ENCODE measurements at places on chromosomes 3 and 15.

DNA sequence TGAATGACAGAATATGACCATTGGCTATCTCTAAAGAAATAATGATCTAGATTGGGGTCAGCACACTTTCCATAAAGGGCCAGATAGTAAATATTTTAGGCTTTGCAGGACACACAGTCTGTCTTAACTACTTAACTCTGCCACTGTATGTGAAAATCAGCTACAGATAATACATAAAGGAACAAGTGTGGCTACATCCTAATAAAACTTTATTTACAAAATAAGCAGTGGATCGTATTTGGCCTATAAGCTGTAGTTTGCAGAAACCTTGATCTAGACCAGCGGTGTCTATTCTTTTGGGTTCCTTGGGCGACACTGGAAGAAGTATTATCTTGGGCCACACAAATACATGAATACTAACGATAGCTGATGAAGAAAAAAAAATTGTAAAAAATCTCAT, 27.6 kb downstream of the GSK3B start:
- no peak for DNase-seq

DNA sequence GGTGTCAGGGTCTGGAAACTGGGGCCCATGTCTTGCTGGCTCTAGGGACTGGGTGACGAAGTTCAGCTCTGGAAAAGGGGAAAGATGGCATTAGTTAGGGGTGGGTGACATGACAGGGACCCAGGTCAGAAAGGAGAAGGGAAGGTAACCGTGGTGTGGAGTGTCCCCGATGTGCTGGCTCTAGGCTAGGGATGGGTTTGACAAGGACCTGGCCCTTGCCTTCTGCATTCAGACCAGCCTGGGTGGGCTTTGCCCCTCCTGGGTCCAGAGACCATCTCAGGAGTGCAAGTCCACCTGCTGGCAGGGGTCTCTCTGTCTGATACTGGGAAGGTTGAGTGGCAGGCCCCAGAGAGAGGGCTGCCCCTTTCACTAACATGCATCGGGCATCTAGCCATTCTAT, 28.7 kb upstream of the ATP2B2 start:
- DNase-seq: no peak

GRCh38 chr15:38195191-38195901, 57.3 kb upstream of the SPRED1 start:
- DNase-seq: no peak

DNA sequence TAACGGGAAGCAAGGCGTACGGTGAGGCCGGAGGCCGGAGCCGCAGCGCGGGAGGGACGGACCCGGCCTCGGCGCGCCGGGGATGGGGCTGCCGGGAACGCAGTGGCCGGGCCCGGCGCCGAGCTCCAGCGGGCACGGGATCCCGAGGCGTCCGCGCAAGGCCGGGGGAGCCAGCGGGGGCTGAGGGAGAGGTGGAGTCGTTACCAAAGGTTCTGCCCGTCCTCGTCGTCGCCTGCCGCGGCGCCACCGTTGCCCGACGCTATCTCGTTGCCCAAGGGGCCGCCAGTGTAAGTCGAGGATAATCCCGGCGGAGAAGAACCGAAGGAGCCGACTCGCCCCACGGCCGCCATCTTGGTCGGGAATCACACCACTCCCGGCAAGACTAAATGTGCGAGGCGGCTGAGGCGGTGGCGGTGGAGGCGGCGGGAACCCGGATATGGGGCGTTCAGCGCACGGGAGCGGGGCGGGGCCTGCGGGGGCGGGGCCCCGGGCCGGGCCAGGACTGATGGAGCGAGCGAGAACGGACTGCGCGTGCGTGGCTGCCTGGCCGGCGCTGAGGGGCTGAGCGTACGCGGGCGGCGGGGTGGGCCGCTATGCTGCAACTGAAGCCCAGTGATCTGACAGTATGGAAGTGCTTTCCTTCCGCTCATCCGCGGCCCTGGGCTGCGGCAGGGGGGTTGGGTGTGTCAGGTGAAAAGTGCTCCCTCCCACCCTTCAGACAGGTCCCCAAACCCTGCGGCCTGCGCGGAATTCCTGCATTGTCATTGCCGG, at the start of gene DYNC1LI1:
DYNC1LI1 (minus strand) TSS at position 438 of the 771 bp plus-strand sequence; CDS start at position 350, 88 bp downstream.
- peak; percentile 93 for DNase-seq

DNA sequence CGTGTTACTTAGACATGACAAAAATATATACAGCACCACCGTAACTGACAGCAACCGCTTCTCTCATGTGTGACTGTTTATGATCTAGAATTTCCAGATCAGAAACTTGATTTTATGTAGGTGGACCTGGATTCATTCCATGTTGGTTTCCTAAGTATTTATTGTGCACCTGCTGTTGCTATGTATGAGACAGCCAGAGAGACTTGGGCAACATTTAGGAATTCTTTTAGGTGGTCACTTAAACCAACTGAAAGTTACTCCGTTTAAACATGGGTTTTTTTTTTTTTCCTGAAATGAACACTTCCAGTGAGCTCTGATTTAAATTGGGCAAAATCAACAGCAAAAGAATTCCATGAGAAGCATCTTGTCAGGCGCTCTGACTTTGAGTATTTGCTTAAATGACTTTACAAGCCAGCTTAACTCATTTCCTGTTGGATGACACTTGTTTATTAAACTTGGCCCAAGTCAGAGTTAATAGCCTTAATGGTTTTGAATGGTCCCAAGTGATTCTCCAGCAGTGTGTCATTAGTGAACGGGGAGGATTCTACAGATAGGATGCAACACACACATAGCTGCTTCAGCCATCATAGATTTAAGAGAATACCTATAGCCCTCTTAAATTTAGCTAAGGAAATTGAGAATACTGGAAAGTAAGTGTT, 31.8 kb downstream of the MITF start:
- DNase-seq: no peak
